SK-MEL-5 (cell line): ENCODE measurements at places on chromosomes 6 and 20. TPM values are rescaled to one million over a fixed set of nuclear protein-coding genes. Genes with fewer than 3 reads are reported as not detected.

The BNIP5 gene
- not detected in 2 replicates for total RNA-seq

The FAM209B gene
- total RNA-seq, result not detected in 2 replicates

The DDR1 gene
- 33.2 and 34.1 TPM in 2 replicates for total RNA-seq

The OR2B6 gene
- not detected in 2 replicates for total RNA-seq

The RIPOR2 gene
- total RNA-seq, result 6.7 and 7.4 TPM in 2 replicates

The FAM83B gene
- not detected in 2 replicates for total RNA-seq

DNA sequence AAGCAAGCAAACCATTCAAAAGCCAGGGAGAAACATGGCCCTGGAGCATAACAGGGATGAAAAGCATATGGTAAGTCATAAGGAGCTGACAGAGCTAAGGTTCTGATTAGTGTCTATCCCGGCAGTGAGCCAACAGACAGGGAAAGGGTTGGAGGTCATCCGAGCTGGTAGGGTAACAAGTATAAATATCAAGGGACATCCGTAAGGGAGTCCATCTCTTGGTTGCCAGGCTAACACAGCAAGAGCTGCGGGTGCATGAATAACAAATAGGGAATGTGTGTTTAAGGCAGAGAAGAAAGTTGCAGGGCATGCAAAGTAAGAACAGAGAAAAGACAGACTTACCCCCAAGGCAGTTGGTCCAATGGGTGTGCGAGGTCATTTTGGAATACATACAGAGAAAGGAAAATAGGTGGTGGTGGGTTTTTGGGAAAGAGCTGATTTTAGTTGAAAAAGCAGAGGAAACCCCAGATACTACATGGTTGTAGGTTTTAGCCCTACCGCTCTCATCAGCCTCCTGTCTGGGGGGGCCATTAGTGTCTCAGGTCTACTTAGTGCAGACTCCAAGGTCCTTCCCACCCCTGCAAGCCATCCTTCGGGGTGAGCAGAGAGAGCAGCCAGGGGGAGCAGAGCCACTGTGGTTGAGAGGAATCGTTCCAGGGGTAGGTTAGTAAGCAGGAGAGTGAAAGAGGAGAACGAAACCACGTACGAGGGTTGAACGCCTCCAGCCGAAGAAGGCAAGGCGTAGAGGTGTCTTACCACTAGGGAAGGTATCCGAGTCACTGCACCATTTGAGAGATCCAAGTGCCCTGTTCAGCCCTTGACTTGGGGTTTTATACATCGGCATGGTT is at the start of gene ERVFRD-1:
Gene ERVFRD-1, minus strand, starts transcription at position 805 of the 848 bp plus-strand sequence. CDS start 6,415 bp downstream, outside the sequence.
- DNase-seq, result no peak

GRCh38 chr6:45305546-45305945 is 22.6 kb upstream of the RUNX2 start:
- no peak for DNase-seq

DNA sequence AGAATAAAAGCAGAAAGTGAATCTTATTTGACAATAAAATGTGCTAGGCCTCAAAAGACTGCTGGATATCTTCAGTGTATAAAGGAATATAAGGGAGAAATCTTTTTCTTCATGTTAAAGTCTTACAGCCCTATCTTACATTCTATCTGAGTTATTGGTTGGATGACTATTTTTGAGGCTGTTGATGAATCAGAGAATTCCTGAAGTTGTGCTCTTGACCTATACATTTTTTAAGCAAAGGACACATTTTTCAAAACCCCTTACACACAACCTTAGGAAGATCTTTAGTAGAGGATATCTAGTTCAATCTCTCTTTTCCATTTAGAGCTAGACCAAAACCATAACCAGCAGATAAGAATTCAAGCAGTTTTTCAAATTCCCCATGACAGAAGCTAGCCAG is 10.9 kb upstream of the CGA start:
- DNase-seq, result no peak

DNA sequence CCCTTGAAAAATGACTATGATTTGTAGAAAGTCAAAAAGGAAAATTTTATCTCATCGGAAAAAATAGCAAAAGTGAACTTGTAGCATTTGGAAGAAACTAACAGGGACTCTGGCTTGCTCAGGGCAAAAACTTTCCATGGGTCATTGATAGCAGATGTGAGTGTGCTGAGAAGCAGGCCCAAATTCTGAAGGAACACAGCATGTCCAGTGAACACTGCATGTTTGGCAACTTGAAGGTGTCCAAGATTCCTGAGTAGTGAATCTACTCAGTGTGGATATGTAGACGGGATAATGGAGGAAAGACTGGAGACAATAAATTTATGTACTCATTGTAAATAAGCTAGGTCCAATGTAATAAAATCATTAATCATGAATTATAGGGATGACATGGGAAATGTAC is 8.2 kb downstream of the SLC17A2 start:
- no peak for DNase-seq

- peak; percentile 28 for DNase-seq
Measured at GRCh38 chr6:33958526-33959328, 154.9 kb upstream of the MLN start.

DNA sequence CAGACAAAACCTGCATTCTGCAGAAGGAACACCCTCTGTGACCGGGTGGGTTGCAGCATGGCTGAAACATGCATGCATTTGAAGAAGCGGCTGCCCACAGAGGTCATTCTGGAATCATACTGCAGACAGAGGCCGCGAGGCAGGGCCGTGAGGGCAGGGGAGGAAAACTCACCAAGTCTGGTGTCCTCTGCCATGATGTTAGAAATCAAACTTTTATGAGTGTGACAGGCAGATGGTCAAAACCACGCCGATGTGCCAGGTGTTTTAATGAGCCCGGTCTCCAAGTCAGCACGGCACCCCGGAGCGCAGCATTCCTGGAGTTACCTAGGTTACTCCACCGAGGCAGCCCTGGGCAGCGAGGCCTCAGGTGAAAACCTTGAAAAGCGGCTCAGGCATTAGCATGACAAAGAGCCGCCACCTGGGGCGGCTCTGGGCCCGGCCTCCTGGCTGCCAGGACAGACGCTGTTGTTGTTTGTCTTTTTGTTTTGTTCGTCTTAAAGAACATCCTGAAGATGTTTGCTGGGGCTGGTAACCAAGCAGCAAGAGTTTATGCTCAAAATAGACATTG is 255.6 kb downstream of the ERMARD start:
- no peak for DNase-seq

GRCh38 chr20:24998121-24998520 is 5.6 kb upstream of the APMAP start:
- no peak for DNase-seq

DNA sequence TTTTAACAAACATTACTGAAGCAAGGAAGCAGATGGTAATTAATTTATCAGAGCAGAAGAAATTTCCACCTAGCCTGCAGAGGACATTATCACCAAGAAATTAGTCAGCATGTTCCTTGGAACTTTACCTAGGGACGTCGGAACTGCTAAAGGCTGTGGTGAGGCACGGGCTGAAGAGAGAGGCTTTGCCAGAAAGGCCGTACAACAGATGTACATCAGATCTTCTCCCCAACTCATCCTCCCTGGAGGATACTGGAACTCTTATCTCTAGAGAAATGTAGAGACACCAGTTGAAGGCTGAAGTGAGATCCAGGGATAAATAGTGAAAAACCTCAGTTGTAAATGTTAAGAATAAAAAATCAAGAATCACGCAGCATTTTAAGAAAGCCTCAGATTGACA is 257.1 kb downstream of the SAMD5 start:
- DNase-seq, result no peak
